ENCODE measurements at places on chromosomes 6 and 20.
A peak's percentile ranks its signal among the peaks of the same experiment; 100 is the strongest.

GRCh38 chr6:160055813-160056212 lies 65.8 kb upstream of the SLC22A1 start:
- no peak for DNase-seq

DNA sequence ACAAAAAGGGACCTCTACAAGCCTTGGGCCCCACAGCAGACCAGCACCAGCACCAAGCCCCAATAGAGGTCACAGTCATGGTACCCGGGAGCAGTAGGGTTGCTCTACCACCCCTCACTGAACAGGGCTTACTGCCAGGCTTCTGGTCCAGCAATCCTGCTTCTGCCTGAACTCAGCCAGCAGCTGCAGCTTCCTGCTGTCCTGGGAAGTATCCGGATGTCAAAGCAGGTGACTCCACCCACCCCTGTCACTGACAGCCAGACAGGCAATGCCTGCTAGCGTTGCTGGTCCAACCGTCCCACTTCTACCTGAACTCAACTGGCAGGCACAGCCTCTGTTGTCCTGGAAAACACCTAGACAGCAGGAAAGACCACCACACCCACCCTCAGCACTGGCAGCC lies 47.0 kb upstream of the PCSK2 start:
- no peak for DNase-seq

- no peak for DNase-seq
These were observed 19.8 kb downstream of the RFPL4B start for GRCh38 chr6:112366695-112367553.

DNA sequence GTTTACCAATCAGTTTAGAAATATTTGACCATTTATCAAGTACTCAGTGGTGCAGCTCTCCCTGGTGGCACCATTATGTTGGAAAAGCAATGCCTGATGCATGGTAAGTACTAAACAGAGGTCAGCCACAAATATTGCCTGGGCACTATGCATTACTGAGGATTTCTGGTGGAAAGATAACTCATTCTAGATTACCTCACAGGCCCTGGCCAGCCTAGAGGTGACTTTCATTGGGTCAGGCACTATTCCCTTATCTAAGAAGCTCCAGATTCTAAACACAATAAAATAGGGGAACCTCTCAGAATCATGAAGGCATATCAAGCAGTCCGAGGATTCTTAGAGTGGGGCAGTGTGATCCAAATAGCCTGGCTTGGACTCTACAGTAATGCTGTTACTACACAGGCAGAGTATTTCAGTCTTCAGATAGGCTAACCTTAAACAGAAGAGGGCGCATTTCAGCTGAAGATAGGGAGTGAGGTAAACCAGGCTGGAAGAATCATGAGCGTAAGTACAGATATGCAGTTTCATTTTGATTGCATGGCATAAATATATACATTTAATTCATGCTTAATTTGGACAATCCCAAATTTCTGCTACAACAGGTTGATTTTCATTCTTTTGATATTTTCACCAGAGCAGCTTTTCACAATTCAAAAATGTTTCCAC lies 12.1 kb downstream of the LGSN start:
- peak; percentile 11 for DNase-seq

- no peak for DNase-seq
These were observed 73.7 kb downstream of the VEGFA start for GRCh38 chr6:43843669-43844171.

- no peak for DNase-seq
These were observed 502.9 kb downstream of the HAO1 start for GRCh38 chr20:7437311-7437710.

- DNase-seq: no peak
These were observed 28.2 kb upstream of the NOP56 start for GRCh38 chr20:2624190-2624589.

DNA sequence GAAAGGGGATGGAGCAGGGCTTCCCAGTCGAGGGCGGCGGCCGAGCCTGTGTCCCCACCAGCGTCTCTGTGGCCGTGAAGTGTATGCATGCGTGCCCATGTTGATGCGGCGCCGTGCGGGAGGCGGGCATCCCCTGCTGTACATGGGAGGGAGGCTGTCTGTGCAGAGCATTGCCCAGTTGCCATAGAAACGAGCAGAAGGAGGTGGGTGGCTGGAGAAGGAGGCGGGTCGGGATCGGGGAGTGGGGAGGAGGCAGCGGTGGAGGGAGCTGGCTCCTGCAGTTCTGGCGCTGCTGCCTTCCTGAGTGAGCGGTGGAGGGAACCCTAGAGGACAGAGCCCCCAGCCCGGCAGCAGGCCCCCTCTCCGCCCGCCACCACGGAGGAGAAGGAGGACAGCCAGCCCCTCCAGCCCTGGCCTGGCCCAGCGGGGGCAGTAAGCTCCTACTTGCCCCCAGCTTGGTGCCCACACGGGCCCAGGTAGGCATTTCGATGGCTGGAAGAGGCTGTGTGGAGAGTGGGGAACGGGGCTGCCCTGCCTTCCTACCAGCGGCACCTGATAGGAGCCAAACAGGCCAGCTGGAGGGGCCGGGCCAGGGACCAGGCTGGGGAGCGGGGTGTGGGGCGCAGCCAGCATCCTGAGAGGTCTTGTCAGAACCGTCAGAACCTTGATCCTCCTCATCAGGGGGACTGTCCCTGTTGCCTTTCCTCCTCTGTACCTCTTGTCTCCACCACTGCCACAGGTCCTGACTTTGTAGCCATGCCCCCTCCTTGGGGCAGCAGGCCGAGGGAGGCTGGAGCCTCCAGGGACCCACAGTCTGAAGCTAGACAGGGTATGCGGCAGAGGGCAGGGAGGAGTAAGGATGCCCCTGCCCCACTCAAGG lies 41.3 kb downstream of the SPDEF start:
- peak; percentile 70 for DNase-seq

DNA sequence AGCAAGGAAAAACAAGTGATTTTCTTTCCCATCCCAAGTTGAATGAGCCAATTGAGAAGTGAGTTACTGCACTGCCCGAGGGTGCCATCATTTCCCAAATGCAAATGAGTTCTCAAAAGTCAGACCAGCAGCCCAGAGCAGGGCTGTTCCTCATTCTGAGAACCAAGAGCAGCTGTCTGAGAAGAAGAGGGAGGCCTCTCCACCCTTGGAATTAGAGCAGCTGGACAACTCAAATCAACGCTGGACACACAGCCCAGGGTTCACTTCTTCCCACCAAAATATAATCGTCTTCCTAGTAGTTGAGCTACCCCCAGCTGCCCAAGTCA lies 4.6 kb upstream of the PREX1 start:
- DNase-seq: no peak

GRCh38 chr20:12695937-12696336 lies 312.8 kb upstream of the SPTLC3 start:
- no peak for DNase-seq

- no peak for DNase-seq
These were observed 120.2 kb downstream of the TINAG start for GRCh38 chr6:54428431-54428830.

DNA sequence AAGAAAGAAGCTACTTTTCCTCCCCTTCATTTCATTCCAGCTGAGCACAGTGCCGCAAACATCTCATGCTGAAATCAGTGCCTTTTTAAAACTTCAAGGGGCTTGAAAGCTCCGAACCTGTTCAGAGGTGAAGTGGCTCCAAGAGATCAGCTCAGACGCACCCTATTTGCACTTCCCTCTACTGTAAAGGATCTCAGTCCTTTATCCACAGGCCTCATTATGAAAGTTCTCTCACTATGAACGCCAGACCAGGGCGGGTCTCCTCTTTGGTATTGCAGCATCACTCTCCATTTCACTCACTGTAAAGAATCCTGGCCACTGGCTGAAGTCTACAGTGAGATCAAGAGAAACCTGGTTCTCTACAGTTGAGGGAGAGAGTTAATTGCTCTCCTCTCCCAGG lies 232.7 kb upstream of the POU3F2 start:
- no peak for DNase-seq

- no peak for DNase-seq
These were observed 21.3 kb upstream of the CEP43 start for GRCh38 chr6:166977621-166978525.

DNA sequence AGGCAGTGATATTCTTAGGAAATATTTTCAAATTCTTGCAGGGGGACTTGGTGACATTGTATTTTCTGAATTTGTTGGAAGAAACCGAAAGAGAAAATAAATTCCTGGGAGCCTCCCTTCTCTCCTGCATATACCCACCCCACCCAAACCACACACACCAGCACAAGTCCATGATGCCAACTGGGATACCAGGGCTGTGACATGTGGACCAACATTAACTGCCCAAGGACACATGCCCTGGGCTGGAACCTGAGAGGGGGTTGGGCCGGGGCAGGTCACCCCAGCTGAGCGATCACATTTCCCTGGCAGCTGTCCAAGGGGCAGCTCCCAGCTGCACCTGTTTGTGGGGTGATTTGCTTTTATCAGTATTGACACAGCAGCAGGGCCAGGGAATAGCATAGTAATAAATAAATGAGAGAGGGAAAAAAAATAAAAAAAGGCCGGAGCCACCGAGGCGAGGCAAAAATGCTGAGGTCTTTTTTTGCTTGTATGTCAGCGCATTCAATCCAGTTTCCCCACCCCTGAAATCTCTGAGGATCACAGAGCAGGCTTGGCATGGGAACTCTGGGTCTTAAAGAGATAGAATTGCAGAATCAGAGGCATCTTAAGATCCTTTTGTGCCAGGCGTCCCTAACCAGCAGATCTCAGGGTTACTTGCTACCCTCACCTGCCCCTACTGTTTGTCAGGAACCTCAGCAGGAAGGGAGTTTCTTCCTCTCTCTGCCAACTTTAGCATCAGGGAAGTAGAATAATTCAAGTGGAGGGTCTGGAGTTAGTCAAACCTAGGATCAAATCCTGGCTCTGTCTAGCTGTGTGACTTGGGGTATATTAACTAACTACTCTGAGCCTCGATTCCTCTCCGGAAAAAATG lies 66.5 kb upstream of the PIM1 start:
- DNase-seq: peak; percentile 46

GRCh38 chr6:81606965-81607381 lies 145.5 kb downstream of the TENT5A start:
- DNase-seq: peak; percentile 69

DNA sequence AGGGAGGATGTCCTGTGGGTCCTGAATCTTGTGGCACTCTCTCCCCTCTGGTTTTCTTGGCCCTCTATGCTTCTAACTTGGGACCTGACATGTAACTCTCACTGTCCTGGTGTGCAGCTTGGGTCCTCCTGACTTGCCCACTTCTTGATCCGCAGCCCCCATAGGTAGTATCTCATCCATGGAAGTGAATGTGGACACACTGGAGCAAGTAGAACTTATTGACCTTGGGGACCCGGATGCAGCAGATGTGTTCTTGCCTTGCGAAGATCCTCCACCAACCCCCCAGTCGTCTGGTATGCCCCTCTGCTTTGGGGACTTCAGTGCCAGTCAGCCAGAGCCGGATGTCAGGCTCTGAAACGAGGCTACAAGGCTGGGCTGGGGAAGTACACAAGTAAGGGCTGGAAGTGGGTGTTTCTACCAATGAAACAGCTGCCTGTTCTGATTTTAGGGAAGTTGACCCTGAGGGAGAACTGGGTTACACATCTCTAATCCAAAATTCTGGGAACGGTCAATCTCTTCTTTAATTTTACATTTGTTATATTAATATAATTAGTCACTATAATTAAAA lies 641 bp downstream of the DBNDD2 start:
- no peak for DNase-seq

- DNase-seq: peak; percentile 84
These were observed 5.1 kb upstream of the FAM50B start for GRCh38 chr6:3844097-3844463.

DNA sequence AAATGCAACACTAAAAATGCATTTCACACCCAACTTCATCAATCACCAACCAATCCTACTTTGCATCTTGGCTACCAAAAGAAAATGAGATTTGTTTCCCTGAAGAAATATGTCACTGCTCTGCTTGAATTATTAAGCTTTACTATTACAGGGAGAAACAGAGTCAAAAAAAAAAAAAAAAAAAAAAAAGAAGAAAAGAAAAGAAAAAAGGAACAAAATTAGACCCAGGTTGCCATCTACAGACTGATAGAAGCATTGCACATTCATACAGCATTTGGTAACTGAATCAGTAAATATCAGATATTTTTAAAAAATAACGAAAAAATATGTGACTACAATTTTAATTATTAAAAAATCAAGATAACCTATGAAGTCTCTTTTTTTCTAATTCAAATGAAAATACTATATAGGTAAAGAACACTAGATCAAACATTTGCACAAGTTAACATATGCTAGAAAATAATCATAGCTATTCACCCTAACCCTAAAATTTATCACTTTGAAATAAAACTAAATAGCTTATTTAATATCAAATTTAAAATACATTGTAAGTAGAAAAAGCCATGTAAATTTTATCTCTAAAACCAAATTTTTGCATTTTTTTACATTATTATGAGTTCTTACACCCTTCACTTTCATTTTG lies 83.3 kb downstream of the DCDC2 start:
- DNase-seq: peak; percentile 37

GRCh38 chr6:136483906-136484305 lies 66.3 kb downstream of the MAP7 start:
- no peak for DNase-seq

DNA sequence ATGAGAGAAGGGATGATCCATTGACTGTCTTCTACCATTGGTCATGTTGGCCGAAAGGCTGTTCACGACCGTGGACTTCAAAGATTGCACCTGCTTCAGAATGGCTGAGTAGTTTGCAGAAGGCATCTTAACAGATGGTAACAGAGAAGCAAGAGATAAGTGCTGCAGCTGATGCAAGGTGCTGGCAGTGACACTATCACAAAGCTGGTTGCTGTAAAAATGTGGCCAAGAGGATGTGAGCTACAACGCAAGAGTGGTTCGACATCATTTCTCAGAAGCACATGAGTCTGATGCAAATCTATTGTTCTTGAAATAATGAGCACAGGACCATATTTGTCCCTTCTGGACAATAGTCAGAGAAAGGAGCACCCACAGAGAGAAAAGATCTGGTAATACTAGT lies 27.0 kb upstream of the ANKEF1 start:
- DNase-seq: no peak

DNA sequence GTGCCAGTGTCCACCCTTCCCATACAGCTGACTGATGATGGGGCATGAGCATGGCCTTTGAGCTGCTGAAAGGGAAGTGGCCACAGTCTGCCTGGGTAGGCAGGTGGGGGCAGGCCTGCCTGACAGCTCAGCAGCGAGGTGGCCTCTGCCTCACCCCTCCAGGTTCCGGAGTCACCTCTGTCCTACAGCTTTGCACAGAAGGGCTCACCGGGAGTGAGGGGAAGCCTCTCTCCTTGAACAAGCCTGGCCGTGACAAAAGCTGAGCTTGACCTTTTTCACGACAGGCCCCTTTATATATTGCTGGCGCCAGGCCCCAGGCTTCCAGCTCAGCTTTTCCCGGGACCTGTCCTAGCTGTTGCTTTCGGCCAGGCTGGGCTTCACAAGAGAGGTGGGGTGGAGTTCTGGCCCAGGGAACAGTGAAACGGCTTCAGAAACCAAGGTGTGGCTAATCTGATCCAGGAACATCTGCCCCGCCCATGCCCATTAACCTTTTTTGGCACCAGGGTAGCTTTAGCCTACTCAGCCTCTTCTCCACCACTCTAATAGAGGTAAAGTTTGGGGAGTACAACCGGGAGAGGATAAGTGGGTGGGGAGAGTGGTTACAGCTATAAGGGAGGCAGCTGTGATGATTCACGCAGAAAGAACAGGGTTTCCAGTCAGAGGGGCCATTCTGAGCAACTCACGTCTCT lies 42.9 kb downstream of the C6orf132 start:
- DNase-seq: peak; percentile 85
